ENCODE measurements at places on chromosomes 13 and 19.

DNA sequence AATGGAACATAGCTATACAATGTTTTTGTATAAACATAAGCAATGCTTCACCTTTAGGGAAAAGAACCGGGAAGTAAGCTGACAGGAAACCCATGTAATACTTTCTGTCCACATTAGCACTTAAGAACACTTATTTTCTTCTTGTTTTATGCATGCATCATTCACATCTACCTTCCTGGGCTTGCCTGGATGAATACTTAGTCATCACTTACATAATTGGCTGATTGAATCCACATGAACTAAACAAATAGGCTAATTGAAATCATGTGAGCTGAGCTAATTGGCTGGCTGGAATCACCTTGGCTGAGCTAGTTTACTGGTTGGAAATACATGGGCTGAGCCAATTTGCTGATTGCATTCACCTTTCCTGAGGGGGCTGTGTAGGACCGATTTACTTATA lies 78.8 kb downstream of the ZNF726 start:
- DNase-seq: no peak

DNA sequence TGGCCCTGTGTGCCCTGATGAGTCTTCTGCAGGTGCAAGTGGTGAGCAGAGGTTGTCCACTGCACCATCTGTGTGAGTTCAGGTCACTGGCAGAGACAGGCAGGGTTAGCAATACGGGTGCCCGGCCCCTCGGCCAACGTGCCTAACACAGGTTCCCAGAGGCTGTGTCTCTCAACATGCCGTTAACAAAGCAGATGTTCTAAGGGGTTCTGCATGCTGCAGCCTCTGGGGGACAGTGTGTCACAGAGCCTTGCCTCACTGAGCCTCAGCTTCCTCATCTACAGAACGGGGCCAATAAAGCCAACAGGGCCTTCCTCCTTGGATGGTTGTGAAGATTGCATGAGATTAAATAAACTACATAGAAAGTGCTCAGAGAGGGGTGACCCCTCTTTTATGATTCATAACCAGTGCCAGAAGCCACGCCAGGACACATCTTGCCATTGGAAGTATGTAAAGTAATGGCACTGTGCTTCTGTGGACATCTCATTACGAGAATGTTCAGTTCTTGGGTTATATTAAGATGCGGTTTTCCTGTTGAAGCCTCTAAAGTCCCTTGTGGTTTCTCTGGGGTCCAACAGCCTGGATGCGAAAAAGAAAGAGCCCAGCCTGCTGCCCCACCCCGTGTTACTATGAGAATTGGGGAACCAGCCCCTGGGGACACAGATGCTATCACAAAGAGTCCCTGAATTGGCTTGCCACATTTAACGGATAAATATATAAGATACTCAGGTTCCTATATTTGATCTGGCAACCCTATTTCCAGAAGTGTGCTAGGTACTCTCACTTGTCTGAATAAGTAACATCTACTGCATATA lies 11.2 kb upstream of the ARHGEF18 start:
- DNase-seq: no peak

GRCh38 chr19:39379865-39380396 lies 11.0 kb downstream of the PAF1 start:
- no peak for DNase-seq

DNA sequence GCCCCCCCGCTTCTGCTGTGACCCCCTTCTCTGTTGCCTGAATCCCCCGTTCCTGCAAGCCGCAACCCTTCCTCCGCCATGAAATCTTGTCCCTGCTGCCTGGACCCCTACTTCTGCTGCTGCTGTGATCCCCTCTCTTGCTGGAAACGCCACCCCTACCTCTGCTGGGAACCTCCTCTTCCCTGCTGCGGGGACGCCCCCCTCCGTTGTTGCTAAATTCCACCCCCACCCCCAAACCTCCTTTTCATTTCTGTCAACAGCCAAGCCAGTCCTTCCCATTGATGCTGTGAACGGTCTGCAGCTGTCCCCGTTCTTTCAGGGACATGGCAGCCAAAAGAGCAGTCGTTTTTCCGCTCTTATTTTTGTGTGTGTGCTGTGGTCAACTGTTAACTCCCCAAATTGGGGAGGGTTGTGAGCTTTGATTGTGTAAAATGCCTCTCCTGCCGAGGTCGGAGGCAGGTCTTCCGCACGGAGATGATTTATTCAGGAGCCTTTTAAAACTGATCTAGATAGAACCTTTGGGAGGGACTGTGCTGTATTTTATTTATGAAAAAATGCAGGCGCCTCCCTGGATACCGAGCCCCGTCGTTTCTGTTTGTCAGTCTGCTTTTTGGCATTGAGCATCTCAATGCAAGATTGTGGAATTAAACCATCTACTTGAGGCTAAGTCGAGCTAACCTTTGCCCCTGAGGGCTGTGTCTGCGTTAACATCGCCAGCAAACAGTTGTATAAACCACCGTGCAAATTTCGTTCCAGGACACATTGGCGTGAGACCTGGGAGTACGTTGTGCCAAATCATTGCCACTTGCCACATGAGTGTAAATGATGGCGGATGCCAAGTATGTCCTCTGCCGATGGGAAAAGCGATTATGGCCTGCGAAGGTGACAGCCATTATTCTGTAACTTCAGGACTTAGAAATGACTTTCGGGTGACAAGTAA lies 27.9 kb upstream of the NDUFS7 start:
- no peak for DNase-seq

- no peak for DNase-seq
Measured at GRCh38 chr19:2477141-2477710, 1.3 kb downstream of the GADD45B start.
